ENCODE measurements at places on chromosomes 4 and X. TPM values are rescaled to one million over a fixed set of nuclear protein-coding genes. Genes with fewer than 3 reads are reported as not detected.

- DNase-seq, result no peak
Measured at GRCh38 chr4:152501846-152502536, 33.9 kb downstream of the FBXW7 start.

GRCh38 chr4:70688795-70689231 lies 481 bp downstream of the UTP3 start:
- DNase-seq, result no peak

Gene DDX60
- total RNA-seq, result 10.4 TPM

- no peak for DNase-seq
Measured at GRCh38 chrX:48649102-48649501, 34.5 kb upstream of the WAS start.

DNA sequence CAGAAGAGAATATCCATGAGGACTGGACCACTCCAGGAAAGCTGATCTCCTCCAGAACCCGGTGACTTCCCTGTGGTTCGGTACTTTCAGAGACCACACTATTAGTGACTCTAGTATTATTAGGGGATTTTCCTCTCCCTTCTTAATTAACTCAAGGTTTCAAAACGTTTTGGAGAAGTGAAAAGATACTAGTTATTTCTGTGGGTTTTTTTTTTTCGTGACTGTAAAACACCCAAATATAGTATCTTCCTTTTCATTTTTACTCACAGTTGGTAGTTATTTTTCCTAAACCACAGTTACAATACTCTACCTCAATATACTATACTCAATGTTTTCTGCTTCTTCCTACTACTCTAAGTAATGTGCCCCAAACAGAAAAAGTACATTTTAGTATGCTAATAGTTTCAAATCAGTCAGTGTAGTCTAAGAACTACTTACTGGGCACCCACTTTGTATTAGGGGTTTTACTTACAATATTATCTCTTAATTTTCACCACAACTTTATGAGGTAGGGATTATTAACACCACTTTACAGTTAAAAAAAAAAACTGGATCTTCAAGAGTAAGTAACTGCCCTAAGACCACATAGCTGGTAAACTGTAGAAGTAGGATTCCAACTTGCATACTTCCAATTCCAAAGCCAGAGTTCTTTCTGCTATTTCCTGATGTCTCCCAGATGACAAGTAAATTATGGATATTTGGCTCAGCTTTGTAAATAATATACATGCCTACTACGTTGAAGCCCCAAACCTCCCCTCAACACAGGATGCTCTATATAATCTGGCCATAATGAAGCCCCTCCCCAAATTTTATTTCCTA lies 45.0 kb downstream of the SLC9A7 start:
- DNase-seq, result no peak

DNA sequence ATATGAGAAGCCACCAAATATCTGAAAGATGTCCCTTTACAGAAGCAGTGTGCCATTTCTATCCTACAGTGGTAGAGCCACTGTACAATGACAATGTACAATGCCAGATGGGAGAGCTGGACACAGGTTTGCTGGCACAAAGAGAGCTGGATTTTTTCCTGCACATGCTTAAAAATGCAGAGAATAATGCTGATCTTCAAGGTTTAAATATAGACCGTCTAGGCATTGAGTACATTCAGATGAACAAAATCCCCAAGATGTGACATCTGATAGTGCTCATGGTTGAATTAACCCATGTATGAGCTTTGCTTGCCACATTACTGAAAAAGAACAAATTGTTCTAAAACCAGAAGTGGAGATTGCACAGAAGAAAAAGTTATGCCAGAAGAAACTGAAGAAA lies 11.7 kb downstream of the ADGRL3 start:
- no peak for DNase-seq

DNA sequence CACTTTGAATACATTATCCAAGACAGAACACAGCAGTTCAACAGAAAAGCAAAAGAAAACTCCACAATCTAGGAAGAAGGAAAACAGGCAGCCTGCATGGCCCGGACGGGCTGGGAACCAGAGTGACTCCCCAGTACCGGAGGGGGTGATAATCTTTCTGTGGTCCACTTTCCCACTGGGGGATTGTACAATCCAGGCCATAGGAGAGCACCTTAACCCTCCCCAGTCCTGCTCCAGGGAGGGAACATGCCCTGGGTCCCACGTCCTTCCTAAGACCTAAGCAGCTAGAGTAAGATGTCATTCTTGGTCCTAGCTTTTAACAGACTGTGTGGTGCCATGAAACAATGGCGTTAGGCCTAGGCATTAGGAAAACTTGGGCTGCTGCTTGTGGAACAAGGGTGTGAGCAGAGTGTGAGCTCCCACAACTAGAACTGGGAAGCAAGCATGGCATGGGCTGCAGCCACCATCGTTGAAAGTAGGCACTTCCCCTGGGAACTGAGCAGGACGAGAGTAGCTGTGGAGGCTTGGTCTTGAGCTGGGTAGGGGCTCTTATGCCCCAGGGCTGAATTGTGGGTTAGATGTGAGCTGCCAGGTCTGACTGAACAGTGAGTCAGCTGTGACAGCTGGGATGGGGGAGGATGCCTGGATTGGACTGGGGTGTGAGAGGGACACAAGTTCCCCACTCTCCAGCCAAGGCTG lies 42.4 kb downstream of the NAT8L start:
- peak; percentile 62 for DNase-seq

- DNase-seq, result no peak
Measured at GRCh38 chr4:61853041-61853440, 652.9 kb downstream of the ADGRL3 start.

Gene TRAM1L1
- total RNA-seq, result 3.8 TPM

Gene CENPVL2
- 0.34 TPM for total RNA-seq

DNA sequence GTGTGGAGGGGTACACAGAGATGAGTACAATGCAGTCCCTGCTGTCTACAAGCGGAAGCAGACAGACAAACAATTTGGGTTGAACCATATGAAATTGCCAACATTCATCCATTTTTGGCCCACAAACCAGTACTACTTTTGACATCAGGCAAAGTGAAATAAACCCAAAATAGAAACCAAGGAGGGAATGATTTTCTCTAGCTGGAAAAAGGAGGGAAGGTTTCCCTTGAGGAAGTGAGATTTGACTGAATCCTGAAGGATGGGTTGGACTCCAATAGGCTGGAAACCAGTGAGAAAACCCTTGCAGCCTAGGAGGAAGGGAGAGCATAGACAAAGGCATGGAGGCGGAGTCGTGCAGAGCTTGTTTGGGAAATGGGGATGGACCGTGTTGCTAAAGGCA lies 63.5 kb upstream of the PJA1 start:
- no peak for DNase-seq

- no peak for DNase-seq
Measured at GRCh38 chr4:120277391-120277790, 210.7 kb upstream of the MAD2L1 start.

- no peak for DNase-seq
Measured at GRCh38 chr4:139596034-139596683, 40.1 kb upstream of the SETD7 start.

Gene ERCC6L
- 11.1 TPM for total RNA-seq

Gene LDB2
- 4.6 TPM for total RNA-seq

DNA sequence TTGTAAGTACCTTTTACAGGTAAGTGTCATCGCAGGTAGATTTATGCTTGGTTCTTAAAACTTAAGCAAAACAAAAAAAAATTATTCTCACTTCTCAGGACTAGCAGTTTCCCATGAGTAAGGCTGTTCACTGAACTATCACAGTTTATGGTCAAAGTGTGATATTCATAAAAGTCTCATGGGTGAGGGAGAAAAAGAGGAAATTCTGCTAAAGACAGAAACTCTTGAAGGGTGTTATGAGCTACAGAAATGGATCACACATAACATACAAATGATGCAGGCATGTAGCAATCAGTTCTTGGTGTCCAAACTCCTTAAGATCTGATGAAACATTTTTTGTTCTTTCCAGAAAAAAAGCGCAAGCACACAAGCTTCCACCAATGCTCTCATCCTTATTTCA lies 8.5 kb downstream of the RAB9A start:
- DNase-seq, result no peak

GRCh38 chrX:11786862-11787261 lies 28.8 kb downstream of the MSL3 start:
- no peak for DNase-seq

GRCh38 chrX:47808904-47809788 lies 27.6 kb upstream of the ZNF81 start:
- DNase-seq, result no peak

DNA sequence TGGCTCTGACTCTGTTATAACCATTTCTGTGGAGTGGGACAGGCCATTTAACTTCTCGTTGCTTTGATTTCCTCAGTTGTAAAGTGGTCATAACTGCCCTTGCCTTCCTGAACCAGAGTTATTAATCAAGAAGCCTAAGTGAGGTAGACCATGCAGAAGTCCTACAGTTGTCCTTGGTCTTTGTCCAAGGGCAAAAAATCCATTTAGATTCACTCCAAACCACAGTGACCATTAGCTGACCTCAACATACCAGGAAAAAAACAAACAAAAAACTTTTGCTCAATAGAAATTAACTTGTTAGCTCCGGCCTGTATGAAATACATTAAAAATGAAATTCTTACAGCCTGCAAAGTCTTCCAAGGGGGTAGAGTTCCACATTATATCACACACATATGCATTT lies 52.7 kb downstream of the TBC1D9 start:
- no peak for DNase-seq

Gene FGFR3
- total RNA-seq, result 0.46 TPM

DNA sequence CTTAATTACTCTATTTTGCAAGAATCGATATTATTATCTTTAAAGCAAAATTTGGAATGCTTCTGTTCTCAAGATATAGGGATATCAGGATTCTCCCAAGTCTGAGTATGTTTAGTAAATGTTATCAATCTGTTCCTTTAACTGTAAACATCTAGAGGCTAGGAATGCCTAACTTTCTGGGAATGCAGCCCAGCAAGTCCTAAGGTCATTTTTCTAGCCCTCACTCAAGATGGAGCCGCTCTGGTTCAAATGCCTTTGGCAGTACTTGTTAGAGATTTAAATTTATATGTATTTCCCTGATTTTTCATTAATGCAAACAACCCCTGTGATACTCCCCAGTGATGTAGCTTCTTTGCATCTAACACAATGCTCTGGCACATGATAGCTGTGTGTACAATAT lies 623.8 kb upstream of the LCORL start:
- no peak for DNase-seq

- peak; percentile 14 for DNase-seq
Measured at GRCh38 chr4:39571054-39571453, 43.8 kb upstream of the UGDH start.

Gene CXorf49
- total RNA-seq, result 0.57 TPM

Gene CNGA1
- not detected for total RNA-seq

Gene CXorf65
- total RNA-seq, result not detected

Gene OCRL
- total RNA-seq, result 5.6 TPM

DNA sequence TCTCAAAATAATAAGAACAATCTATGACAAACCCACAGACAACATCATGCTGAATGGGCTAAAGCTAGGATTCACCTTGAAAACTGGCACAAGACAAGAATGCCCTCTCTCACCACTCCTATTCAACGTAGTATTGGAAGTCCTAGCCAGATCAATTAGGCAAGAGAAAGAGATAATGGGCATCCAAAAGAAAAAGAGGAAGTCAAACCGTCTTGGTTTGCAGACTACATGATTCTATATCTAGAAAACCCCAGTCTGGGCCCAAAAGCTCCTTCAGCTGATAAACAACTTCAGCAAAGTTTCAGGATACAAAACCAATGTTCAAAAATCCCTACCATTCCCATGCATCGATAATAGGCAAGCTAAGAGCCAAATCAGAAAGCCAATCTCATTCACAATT lies 59.0 kb downstream of the CHM start:
- DNase-seq, result no peak

Gene ADH4
- not detected for total RNA-seq

Gene PAGE4
- total RNA-seq, result not detected

Gene RPS6KA6
- 1.1 TPM for total RNA-seq

DNA sequence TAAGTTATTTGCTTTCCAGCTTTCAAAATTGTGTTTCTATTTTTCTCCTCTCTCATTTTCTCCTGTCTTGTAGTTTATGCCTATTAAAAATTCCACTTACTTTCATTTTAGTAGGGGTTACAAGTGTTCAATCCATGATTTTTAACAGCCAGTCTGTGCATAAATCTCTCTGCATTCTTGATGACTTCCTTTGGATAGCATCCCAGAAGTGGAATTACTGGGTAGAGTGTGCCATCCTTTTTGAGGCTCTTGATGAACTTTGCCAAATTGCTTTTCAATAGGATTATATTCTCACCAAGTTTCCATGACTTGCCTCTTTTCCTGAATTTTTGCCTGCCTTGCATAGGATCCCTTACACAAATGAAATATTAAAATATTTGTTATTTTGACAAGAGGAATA lies 58.5 kb downstream of the DIPK2B start:
- DNase-seq, result no peak

- peak; percentile 4 for DNase-seq
Measured at GRCh38 chr4:93646233-93646930, 182.2 kb upstream of the ATOH1 start.

DNA sequence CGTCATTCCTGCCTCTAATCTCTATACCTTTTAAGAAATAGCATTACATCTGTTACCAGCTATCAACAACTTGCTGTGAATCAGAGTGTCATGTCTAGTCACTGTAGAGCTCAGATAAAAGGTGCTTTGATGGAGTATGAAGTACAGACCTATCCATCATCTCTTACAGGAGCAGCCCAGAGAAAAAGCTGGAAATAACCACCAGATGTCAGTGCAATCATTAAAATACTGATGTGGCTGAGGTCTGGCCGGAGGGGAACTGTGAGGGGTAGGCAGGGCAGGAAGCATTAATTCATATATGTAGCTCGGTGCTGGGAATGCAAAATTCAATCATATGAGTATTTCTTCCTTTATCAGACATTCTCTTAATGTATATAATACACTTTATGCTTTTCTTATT lies 100.6 kb downstream of the AKAP4 start:
- DNase-seq, result peak; percentile 1

- no peak for DNase-seq
Measured at GRCh38 chrX:134459683-134460004, 321 bp upstream of the HPRT1 start.

Gene NKRF
- 4.4 TPM for total RNA-seq

Gene CTAG1A
- not detected for total RNA-seq

DNA sequence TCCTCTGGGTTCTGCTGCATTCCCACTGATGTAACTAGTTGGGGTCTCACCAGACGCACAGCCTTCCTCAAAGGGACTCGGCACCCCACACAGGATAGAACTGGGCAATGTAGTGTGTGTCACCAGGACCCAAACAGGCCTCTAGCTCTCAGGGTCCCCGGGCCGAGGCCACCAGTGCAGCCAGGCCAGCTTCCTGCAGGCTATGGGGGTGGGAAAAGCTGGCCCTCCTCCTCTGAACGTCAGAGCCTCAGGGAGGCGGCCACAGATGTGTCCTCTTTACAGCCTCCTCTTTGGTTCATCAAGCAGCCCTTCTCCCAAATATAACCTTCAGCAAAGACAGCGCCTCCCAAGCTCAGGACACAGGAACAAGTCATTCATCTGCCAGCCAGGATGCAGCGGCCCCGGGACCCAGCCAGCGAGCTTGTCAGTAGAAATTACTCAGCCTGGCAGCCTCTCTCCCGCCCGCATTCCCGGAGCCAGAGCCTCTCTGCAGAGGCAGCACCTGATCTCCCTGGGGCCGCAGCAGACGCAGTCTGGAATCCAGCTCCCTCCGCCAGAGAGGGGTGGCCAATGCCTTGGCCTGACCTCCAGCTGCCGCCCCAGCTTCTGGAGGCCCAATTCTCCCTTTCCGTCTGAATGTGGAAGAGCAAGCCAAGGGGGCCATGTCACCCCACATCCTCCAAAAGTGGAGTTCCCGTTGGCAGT lies 288.5 kb downstream of the FBXW7 start:
- peak; percentile 20 for DNase-seq
